Breast epithelium (tissue), 4 donors: ENCODE measurements at places on chromosomes 3 and 15. TPM values are rescaled to one million over a fixed set of nuclear protein-coding genes. Genes with fewer than 3 reads are reported as not detected.
A peak's percentile ranks its signal among the peaks of the same experiment; 100 is the strongest.

Gene GOLGA8R
- 5.6 TPM for total RNA-seq

Gene KLF15
- 129 TPM for total RNA-seq

Gene CCR3
- total RNA-seq, result not detected

Gene ADGRG7
- total RNA-seq, result not detected

Gene PCSK6
- 19.7 TPM for total RNA-seq

Gene ZNF662
- total RNA-seq, result 17.4 TPM

Gene HYAL1
- 16.1 TPM for total RNA-seq

Gene BOC
- total RNA-seq, result 56.6 TPM

Gene CYP8B1
- not detected for total RNA-seq

DNA sequence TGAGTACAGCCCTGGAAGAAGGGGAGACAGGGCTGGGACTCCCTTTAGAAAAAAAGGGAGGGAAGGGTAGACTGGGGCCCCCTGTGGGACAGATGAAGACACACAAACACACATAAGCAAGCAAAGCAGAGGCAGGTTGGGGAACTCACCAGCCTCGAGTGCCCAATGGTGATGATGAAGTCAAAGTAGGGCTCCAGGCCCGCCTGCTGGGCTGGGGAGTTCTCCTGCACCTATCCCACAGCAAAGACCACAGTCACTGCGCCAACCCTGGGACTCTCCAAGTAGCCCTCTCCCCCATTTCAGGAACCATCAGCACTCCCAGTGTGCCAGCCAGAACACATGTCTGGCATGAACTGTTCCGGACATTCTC lies 4.1 kb downstream of the GORASP1 start:
- no peak for DNase-seq

GRCh38 chr3:176032043-176032442 lies 1165.2 kb downstream of the TBL1XR1 start:
- no peak for DNase-seq

DNA sequence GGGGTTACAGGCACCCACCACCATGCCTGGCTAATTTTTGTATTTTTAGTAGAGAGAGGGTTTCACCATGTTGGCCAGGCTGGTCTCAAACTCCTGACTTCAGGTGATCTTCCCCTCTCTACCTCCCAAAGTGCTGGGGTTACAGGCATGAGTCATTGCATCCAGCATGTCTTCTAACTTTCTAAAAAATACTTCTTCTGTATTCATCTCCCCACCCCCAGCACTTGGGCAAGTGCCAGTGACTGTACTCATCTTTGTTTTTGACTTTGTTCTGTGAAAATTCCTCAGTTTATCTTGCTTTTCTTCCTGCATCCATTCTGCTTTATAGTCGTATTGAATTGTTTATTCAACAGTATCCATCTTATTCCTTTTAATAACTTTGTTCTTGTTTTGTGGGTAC lies 47.6 kb downstream of the ARIH1 start:
- DNase-seq, result no peak

GRCh38 chr3:111803123-111803593 lies 55.9 kb upstream of the PHLDB2 start:
- DNase-seq, result peak; percentile 57

DNA sequence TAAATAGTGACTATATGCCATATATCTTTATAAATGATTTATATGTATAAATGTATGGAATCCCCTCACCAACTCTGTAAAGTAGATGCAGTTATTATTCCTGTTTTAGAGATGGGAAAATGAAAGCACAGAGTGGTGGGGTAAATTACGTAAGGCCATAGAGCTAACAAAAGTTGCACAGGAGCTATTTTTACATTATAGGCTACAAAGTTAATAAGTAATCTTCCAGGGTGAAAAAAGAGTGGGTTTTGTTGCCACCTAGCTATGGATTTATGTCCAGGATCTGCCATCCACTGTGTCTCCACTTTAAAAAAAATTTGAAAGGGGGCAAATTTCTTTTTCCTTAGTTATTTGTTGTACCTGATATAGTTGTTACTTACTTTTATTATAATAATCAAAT lies 235.7 kb downstream of the MCTP2 start:
- no peak for DNase-seq

DNA sequence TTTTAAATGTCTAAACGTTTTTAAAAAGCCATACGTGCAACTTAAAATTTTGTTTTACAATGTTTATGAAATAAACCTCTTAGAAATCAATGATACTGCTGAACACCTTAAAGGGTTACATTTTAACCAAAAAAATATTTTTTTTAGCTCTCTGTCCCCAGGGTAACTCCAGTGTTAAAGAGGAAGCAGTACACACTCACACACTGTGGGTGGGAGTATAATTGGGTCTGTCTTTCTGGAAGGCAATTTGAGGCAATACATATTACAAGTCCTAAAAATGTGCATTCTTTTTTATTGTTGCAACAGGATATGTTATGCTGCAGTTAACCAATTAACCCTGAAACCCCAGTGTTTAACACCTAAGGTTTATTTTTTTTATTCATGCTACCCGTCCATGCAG lies 34.1 kb downstream of the WHAMM start:
- no peak for DNase-seq

DNA sequence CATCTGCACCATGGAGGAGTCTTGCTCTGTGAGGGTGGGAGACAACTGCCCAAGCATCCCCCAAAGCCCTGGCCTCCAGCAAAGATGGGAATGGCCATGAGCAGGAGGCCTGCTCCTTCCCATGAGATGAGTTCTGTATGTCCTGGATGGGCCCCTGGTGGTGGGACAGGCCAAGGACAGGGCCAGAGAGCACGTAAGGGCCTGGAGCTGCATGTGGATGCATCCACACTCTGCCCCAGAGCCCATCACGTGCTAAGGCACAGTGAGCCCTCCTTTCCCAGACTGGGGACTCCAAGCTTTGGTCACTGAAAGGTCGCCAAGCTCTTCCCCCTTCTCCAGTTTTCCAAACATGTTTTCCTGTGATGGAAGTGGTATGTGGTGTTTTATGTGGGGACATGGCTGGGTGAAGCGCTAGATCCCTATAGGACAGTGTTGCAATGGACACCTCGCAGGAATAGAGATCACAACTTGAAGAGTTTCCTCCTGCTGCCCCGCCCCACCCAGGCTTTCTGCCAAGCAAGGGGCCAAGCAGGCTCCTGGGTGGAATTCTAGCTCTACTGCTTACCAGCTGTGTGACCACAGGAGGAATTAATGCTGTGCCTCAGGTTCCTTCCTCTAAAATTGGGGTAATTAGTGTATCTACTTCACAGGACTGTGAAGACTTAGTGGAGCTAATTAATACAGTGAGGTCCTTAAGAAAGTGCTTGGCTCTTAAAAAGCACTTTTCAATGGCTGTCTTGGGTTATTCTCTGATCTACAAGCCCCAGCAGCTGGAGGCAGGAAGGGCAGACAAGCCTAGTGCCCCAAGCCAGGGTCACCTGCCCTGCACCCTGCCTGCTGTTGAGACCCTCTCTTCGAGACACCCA lies 106.4 kb upstream of the RPL32 start:
- no peak for DNase-seq

- DNase-seq, result no peak
Observed at GRCh38 chr3:98553021-98553563, 21.3 kb downstream of the GPR15 start.

GRCh38 chr3:169818316-169818715 lies 5.6 kb upstream of the LRRC34 start:
- DNase-seq, result no peak

DNA sequence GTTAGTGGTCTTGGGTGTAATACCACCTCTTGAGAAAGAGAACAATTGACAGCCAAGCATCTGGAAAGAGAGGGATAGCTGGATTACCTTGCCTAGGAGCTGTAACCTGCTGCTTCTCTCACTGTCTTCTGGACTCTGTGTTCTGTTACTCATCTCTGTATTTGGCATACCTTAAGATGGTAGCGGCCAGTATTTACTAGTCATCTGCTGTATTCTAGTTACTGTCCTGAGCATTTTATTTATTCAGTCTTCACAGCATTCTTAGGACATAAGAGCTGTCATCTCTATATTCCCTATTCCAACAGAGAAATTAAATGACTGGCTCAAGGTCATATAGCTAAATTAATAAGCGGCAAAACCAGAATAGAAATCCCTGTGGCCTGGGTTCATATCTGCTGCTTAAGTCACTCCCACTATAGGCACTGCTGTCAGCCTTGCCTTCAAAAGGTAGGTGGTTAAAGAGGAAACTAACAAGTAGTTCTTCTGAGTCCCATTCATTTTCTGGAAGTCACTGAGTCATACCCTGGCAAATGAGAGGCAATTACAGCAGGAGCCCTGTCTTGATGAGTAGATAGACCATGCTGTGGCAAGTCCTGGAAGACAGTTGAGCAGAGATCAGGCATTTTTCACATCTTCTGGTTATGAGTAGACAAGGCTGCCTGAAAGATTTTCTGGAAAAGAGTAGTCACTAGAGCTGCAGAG lies 68.2 kb downstream of the RAB7A start:
- no peak for DNase-seq

- no peak for DNase-seq
Observed at GRCh38 chr15:82812994-82813393, 3.6 kb downstream of the WHAMM start.

DNA sequence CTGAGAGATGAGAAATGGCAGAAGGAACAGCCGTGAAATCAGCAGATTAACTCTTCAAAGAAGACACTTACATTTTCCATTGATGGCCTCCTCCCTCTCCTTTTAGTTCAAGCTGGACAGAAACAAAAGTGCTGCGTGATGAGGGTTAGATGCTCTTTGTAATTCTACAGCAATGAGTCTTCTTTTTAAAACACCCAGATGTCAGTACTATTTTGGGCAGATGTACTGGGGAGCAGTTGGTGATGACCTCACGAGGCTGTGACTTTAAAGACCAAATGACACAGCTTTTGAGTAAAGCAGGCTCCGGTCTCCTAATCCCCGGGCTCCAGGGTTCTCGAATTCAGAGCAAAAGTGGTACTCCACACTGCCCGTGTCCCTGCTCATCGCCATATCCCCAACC lies 198.2 kb downstream of the SLCO3A1 start:
- no peak for DNase-seq

- no peak for DNase-seq
Observed at GRCh38 chr3:194168994-194169393, 33.0 kb downstream of the HES1 start.

DNA sequence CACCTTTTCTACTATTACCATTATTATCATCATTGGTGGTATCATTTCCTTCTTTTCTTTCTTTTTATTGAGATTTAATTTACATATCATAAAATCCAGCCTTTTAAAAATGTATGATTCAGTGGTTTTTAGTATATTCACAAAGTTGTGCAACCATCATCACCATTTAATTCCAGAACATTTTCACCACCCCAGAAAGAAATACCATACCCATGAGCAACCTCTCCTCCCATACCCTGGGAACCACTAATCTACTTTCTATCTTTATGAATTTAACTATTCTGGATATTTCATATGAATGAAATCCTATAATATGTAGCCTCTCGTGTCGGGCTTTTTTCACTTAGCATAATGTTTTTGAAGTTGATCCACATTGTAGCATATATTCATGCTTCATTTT lies 29.1 kb downstream of the AAGAB start:
- DNase-seq, result no peak

- no peak for DNase-seq
Observed at GRCh38 chr3:25585361-25586166, 79.1 kb downstream of the TOP2B start.

DNA sequence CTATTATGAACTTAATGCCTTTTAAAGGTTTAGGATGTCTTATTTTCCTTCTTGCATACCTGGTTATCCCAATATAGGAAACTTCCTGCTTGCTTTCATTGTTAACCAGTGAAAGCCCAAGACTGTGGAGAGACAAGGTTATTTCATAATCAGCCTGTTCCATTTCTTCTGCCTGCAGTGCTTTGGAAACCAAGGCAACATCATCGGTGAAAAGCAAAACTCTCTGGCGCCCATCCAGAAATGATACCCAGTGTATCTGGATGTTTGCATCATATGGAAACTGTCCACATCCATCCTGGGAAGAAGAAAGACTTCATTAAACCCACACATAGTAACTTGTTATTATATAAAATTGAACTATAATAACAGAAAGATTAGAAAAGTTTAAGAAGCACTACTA lies 170.1 kb downstream of the VPS13C start:
- DNase-seq, result no peak

GRCh38 chr15:63892794-63893441 lies 59.2 kb upstream of the HERC1 start:
- peak; percentile 25 for DNase-seq
